Suppressor macrophage (primary cell): ENCODE measurements at places on chromosomes 5 and 9.

GRCh38 chr9:91589101-91589553 lies 165.5 kb upstream of the NFIL3 start:
- peak; percentile 9 for DNase-seq

- DNase-seq = no peak
Observed at GRCh38 chr5:176732306-176732705, 78.1 kb upstream of the UNC5A start.

DNA sequence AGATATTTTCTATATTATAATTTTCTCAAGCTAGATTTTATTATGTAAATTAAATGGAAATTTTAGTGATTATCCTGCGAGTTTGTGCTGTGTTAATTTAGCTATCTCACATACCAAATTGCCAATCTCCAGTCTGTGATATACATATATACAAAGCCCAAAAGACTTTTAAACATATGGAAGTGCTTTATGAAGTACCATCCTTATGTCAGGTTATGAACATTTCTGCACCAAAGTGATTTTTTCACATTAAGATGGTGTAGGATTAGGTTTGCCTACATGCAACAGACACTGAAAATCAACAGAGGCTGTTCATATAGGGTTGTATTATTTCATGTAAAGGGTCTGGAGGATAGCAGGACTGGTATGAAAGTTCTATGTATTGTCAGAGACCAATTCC lies 32.8 kb downstream of the CFAP95 start:
- no peak for DNase-seq

DNA sequence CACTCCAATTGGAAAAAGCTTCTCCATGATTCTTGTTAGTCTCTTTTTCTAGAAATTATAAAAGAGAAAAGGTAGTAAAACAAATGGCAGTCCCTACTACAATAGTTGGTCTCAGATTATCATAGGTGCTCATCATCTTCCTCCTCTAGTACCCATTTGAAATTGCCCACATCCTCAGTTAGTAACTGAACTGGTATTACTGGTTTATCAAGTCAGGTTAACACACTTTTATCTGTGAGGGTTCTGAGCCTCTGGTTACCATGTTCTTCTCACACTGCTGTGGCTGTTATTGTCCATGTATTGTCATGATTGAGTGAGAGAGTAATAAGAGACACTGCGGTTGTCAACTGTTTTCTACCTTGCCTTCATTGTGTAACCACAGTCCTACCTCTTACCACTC lies 901.7 kb downstream of the TLE1 start:
- no peak for DNase-seq

- DNase-seq = no peak
Observed at GRCh38 chr5:135326296-135327254, 72.5 kb downstream of the MACROH2A1 start.

GRCh38 chr5:40171971-40172370 lies 507.7 kb upstream of the PTGER4 start:
- DNase-seq = no peak

DNA sequence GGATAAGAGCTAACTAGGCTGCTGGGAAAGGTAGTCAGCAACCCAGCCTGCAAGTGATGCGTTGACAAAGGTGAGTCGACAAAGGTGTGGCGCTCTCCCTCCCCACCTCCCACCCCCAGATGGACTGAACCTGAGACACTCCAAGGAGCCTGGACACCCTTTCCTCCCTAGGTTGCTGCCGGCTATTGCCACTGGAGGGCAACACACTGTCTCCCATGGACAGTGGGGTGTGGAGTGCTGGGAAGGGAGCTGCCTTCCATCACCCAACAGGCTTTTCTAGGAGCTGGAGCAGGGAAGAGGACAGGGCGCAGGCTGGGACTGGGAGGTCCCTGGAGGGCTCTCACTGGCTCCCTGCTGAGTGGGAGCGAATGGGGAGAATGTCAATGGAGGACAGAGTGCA lies 75.4 kb upstream of the ARAP3 start:
- peak; percentile 35 for DNase-seq

DNA sequence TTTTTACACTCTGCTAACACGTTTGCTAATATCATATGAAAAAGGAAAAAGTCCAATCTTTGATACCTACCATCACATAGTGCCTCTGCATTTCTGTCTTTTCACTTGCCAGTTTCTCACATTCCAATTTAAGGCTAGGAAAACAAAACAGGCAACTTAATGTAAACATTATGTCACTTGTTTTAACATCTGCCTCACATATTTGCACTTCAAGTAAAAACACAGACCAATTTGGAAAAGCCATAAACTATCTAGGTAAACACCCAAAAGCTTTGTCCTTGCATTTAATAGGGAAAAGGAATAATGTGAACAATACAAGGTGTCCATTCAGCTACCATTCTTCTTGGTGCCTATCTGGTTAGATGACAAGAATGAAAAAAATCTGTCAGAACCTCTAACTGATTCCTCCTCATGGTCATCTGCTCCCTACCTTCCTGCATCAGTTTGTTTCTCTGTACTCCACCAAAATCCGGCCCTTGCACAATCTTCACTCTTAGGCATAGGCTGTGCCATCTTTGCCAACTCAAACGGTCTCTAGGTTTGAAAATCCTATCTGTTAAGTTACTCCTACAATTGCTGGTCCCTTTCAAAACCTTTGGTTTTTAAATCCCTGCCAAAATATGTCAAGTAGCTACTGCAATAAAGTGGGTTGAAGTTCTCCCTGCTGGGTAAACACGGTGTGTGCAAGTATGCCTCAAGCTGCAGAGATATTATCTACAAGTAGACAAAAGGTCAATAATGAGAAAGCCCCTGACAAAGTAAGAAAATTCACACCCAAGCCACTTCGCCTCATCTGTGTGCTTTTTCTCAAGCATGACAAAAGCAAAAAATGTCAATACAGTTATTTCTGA lies 3.4 kb downstream of the TLE1 start:
- DNase-seq = peak; percentile 22

GRCh38 chr5:134440201-134440755 lies 28.6 kb upstream of the CDKN2AIPNL start:
- DNase-seq = no peak

DNA sequence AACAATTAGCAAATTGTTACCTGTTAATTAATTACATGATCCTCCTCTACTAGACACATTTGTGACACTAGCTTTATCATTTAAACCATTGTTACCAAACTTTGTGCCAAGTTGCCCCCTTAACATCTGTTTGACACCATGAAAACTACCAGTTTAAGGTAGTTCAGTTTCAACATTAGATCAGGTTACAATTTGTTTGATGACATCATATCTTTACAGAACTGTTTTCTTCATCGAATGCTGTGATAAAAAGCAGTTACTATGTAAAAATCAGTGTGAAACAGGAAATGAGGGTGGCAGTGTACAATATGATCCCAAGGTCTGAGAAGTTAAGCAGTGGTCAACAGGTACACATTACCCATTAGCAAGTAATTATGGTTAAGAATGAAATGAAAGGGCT lies 17.7 kb downstream of the GIN1 start:
- no peak for DNase-seq

DNA sequence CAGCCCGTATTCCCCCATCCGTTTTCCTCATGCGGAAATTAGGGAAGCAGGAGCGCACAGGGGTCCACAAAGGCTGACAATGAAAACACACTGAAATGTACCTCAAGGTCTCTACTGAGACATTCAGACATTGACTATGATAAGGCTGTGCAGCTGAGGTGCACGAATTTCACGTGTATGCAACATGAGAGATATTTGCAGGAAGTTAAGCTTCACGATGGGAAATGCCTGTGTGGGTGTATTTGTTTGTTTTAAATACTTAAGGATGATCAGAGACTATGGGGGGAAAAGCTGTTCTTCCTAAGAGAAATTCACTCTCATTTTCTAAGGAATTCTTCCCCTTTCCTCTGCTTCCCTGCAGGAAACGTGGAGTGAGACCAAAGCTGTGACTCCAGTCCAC lies 2.6 kb upstream of the SPATA31E1 start:
- no peak for DNase-seq
